ENCODE measurements at places on chromosomes 12 and 14.

DNA sequence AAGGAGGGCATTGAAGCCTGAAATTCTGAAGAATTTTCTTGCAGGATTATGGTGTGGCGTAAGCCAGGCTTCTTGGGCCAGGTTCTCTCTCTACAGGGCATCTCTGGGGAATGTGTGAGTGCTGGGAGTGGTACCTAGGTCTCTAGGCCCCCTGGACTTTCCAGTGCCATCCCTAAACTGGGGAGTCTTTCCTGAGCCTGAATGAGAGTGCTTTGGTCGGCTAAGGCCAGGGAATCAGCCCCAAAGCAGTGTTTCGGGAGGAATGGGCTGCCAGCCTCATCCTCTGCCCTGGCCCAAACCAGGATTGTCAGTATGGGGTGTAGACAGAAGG, 93.9 kb downstream of the CALM1 start:
- no peak for DNase-seq

GRCh38 chr14:53526200-53526599, 373.1 kb upstream of the DDHD1 start:
- no peak for DNase-seq

GRCh38 chr12:69872804-69873203, 47.8 kb downstream of the MYRFL start:
- DNase-seq = no peak

- no peak for DNase-seq
Observed at GRCh38 chr14:61438497-61438859, 117.1 kb downstream of the PRKCH start.

DNA sequence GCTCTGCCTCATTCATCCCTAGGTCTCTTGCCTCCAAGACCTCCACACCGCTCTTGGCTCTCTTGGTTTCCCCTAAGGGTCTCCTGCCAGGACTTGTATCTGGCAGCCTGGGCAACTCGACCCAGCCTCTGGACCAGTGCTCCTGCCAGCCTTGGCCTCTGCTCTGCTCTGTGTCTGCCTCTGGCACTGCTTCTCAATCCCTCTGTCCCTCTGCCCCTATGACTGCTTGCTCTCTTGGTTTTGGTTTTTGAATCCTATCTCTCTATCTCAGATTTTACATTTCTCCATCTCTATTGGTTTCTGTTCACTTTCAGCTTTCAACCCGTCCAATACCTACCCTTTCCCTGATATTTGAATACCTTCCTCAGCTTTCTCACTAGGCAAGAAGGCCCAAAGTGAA, 6.3 kb downstream of the ITGA5 start:
- DNase-seq = no peak

DNA sequence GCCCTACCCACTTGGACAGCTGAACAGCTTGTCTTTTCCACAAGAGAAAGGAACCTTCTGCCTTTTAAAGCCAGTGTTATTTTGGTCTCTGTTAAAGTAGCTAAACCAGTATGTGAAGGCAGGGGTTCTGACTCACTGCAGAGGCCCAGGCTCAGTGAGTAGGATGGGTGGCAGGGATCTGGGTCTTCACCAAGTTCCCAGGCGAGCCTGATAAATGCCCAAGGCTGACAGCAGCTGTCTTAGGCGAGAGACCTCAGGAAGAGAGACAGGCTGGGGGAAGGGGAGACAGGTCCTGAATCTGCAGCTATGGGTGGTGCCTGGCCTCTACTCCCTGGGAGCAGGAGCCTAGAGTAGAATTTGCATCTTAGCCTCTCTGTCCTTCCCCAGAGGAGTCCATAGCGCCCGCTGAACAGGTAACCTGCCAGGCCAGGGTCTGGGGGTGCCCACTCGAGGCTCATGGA, 18.1 kb upstream of the KIF26A start:
- no peak for DNase-seq

- no peak for DNase-seq
Observed at GRCh38 chr14:22407033-22407432, 182.0 kb downstream of the DAD1 start.

- DNase-seq = no peak
Observed at GRCh38 chr12:86286119-86286518, 29.9 kb upstream of the MGAT4C start.

DNA sequence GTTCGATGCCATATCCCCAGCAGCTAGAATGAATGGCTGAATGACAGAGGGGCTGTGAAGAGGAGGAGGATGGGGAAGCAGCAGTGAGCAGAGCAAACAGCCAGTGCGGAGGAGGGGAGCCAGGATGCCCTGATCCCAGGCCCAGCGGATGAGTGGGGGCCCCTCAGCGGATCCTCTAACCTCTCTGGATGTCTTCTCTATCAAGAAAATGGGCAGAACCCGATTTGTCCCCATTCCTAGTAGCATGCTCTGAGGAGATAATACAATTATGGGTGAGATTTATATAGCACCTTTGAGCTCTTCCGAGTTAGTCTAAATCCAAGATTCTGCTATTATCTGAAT, 30.0 kb upstream of the RPLP0 start:
- no peak for DNase-seq

- no peak for DNase-seq
Observed at GRCh38 chr14:100554082-100554677, 33.0 kb downstream of the BEGAIN start.

DNA sequence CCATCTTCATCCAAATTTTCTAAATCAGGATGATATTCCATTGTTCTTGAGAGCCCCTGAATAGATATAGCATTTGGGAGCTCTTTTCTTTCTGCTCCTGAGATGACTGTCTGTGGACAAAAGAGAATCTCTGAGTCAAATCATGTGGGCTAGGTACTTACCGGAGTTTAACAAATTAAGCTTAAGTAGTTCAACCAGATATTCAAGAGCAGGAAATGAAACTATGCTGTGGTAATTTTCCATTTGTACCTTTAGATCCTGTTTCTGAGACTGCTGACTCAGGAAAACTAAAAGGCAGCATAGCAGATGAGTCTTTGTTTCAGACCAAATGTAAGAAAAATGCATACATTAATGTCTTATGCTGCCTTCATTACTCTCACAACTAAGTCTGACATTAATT, at the start of gene CLEC7A:
CLEC7A (minus strand) TSS at position 158 of the 400 bp plus-strand sequence; CDS start at position 41, 117 bp downstream.
- DNase-seq = no peak

DNA sequence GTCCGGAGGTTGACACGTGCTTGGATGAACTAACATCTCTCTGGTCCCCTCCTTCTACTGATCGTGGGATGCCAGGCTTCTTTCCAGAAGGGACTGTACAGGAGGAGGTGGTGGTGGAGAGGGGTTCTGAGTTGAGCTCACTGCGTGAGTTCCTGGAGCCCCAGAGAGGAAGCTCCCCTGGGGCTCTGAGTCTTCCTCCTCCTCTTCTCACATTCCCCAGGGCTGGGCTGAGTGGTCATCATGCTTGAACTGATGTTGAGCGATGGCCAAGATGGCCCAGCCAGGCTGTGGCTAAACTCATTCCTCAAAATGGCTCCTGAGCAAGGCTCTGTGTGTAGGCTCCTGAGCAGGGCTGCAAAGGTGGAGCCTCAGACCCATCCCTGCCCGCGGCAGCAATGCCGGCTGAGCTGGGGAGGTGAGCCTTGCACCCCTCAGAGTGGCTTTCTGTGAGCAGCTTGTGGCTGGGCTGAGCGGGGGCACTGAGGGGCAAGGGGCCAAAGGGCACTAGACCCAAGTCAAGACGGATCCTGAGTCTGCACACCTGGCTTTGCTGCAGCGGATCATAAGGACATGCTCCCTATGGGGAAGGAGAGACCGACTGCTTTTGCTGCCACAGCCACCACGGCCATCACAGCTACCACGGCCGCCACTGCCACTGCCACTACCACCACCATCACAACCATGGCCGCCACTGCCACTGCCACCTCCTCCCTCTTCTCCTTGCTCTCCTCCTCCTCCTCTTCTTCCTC, 35.4 kb downstream of the MEG3 start:
- no peak for DNase-seq

GRCh38 chr12:70639535-70639934, 2.3 kb upstream of the PTPRB start:
- DNase-seq = no peak

DNA sequence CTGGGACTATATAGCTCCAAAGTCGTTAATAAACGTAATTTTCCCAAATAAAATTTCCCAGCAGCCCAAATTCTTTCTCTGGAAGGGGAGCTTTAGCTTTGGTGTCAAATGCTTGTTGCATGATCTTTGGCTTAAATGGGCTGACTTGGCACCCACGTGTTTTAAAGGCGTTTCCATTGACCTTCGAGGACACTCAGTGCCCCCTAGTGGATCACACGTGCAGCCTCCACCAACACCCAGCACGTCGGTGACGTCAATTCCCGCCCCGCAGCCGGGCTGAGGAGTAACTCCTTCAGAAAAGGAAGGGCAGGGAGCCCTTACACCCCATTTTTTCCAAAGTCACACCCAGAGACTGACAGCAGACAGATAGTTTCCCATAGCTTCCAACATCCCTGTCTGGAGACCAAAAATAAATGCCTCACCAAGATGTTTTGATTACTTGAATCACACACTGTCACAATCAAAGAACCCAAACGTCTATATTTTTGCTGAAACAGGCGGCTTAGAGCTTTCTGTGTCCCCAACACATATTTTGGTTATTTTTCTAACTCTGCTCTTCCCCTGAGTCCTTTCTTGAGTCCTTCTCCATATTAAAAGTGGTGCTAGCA, 707.9 kb downstream of the AACS start:
- peak; percentile 10 for DNase-seq

DNA sequence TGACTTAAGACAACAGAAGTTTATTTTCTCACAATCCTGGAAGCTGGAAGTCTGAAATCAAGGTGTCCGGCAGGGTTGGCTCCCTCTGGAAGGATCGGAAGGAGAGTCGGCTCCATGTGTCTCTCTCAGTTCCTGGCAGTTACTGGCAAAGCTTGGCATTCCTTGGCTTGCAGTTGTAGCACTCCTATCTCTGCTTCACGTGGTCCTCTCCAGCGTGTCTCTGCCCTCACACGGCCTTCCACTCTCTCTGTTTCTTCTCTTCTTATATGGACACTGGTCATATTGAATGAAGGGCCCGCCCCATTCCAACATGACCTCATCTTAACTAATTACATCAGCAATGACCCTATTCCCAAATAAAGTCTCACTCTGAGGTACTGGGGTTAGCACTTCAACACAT, 60.1 kb upstream of the TUNAR start:
- no peak for DNase-seq

- DNase-seq = peak; percentile 86
Observed at GRCh38 chr14:61470261-61470960, 149.0 kb downstream of the PRKCH start.

DNA sequence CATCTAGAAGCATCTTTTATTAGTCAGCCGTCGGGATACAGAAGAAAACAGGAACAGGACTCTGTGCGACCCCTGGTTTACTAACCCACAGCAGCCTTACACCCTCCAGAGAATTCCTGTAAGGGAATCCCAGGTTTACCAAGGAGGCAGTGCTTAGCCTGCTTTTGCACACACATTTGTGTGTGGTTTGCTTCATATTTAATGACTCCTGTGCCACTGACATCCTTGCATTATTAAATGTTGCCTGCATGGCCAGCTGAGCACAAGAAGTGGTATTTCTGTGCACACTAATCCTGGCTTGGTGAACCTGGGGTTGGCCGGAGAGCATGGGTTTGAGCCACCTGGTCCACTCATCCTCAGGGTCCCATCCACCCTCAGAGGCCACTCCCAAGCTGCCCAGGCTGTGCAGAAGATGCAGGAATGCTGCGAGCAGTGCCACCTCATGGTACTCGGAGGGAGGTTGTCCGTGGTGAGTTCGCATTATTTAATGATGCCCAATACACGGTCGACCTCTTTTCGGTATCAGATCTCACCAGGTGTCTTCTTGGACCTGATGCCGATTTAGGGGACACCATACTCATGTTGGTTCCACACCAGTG, 152.4 kb upstream of the RTL1 start:
- DNase-seq = no peak

GRCh38 chr14:26594148-26594547, 3.7 kb downstream of the NOVA1 start:
- no peak for DNase-seq

DNA sequence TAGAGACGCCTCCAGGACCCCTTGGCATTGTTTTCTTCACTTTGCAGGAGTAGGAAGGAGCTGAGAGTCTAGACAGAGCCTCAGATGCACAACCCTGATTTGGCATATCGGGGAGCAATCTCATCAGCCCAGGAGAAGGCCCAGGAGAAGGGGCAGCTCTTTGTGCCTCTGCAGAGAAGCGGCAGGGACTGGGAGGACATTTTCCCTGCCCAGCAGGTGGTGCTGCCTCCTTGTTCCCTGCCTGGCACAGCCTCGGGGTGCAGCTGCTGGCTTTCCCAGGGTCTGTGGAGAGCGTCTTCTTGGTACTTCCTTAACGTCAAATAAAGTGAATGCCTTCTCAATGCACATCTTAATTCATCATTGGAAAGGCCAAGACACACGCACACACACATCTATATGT, 419.5 kb downstream of the TMEM121 start:
- no peak for DNase-seq

DNA sequence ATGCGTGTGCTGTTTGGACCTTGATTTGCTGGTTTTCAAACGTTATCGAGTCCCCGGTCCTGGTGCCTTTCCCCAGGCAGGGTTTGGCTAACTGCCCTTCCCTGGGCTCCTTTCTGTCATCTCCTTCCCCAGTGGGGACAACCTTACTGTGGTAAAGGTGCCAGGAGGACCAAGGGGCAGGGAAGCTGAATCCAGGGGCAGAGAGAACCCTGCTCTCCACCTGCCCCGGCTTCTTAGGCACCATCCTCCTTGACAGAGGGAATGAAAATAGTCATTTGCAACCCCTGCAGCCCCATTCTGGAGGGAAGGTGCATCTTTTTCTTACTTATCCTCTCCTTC, 5.0 kb downstream of the CEBPE start:
- DNase-seq = no peak

DNA sequence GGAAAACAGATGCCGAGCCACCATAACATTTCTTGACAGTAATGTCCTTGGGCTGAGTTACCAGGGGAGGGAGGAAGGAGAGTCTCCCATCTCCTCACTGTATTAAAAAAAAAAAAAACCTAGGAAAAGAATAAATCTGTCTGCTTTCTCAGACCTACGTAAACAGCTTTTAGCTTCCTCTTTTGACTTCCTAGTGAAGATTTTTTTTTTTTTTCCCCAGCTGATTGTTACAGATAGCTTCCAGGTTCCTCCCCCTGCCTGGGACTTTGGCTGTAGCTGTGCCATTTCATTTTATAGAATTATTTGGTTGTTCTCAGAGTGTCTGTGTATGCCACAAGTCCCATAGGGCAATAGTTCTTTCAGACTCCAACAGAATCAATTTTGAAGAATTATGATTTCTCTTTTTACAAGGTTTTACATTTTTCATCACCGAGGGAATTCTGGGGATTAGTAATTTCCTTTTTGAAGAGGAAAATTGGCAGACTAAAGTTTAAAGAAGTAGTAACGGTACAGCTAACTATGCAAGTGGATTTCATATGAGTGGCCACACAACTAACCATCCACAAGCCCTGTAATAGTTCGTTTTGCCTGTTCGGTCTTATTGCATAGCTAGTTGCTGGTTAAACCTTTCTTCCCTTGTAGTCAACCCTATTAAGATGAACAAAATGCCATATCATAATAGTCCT, 23.1 kb upstream of the GNS start:
- DNase-seq = no peak

DNA sequence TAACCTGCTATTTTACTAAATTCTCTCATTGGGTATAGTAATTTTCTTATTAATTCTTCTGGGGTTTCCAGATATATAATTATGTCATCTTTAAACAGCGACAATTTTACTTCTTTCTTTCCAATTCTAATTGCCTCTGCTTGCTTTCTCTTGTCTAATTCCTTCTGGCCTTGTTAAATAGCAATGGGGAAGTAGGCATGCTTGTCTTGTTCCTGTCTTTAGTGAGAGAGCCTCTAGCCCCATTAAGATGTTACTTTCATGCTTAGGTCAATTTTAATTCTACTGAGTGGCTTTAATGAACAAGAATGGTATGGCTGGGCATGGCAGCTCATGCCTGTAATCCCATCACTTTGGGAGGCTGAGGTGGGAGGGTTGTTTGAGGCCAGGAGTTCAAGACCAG, 31.7 kb downstream of the LRTM2 start:
- DNase-seq = no peak

- no peak for DNase-seq
Observed at GRCh38 chr12:96497855-96498254, 8.5 kb downstream of the CFAP54 start.

All from A172 (cell line).